ENCODE measurements at places on chromosomes 11 and 22. TPM values are rescaled to one million over a fixed set of nuclear protein-coding genes. Genes with fewer than 3 reads are reported as not detected.

The GSTT2B gene
- 13.1 TPM for polyA plus RNA-seq

The SUSD2 gene
- polyA plus RNA-seq: 13.8 TPM

The YAP1 gene
- 193 TPM for polyA plus RNA-seq

The OR51A4 gene
- not detected for polyA plus RNA-seq

GRCh38 chr11:125777309-125777708 lies 1.3 kb downstream of the PATE2 start:
- DNase-seq: no peak

GRCh38 chr11:121547574-121547973 lies 94.8 kb upstream of the SORL1-AS1 start:
- no peak for DNase-seq

GRCh38 chr22:38774496-38775166 lies 18.8 kb upstream of the SUN2 start:
- no peak for DNase-seq

DNA sequence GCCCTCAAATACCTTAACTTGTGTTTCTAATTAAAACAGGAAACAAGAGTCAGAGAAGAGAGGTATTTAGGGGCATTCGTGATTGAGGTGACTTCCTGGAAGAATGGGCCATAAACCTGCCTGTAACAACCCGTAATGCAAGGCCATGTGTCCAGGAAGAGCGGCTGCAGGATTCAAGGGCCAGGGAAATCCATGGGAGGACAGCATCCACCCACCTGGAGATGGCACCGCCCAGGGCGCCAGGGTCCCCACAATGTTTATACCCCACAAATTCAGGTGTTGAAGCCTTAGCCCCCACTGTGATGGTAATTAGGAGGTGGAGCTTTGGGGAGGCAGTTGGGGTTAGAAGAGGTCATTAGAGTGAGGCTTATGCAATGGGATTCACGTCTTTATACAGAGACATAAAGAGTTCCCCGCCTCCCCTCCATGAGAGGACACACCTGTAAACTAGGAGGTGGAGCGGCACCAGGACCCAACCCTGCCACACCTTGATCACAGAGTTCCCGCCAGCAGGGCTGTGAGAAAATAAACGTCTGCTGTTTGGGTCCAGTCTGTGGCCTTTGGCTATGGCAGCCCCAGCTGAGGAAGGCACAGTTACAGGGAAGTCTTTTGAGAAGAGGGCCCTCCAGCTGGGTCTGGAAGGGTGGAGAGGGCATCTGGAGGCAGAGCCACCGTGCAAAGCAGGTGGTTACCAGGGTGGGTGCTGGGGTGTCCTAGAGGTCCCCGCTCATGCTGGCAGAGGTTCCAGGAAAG lies 1394.3 kb downstream of the TBC1D22A start:
- DNase-seq: no peak

DNA sequence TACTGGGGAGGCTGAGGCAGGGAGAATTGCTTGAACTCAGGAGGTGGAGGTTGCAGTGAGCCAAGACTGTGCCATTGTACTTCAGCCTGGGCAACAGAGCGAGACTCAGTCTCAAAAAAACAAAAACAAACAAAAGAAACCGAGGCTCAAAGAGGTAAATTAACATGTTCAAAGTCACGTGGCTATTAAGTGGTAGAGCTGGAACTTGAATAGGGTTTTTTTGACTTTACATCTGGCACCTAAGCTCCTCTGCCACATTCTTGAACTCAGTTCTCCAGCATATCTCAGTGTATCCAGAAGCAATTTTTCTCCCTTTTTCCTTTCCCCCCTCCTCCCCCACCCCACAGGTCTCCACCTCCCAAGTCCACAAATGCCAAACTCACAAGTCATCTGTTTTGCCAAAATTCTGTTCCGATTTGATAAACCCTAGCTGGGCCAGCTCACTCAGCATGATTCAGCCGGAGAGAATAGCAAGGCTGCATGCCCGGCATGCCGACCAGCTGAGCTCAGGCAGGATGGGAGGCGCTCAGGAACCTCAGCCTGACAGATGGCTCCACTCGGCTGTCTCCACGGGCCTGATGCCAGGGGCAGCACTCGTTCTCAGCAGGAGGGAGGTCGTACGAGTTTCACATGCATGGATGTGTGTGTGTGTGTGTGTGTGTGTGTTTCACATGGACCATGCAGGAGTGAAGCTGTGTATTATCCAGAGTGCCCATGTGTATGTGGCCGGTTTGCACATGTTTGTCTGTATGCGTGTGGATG lies 63.2 kb upstream of the RRAS2 start:
- DNase-seq: peak; percentile 69

- DNase-seq: no peak
Observed at GRCh38 chr11:104623518-104623917, 274.7 kb downstream of the CASP12 start.

DNA sequence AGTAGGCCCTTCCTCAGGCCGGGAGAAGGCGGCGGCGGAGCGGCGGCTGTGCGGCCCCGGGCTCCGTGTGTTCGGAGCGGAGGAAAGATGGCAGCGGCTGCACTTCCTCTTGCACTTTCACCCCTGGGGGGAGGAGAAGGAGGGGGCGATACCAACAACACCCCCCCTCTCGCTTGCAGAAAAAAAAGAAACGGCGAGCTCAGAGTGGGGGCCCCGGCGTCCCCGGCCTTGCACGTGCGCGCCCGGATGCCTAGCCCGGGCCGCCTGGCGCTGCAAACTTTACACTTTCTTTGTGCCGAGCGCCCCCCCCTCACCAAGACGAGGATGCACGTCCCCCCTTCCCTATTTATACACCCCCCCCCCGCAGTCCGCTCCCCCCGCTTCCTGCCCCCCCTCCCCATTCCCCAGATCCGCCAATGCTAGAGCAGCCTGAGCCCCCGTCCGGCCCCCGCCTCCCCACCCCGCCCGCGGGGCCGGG lies at the start of gene PATZ1:
TSS of gene PATZ1 (minus strand) at position 92 of the 478 bp plus-strand sequence. CDS start 744 bp downstream, outside the sequence.
- DNase-seq: peak; percentile 80

DNA sequence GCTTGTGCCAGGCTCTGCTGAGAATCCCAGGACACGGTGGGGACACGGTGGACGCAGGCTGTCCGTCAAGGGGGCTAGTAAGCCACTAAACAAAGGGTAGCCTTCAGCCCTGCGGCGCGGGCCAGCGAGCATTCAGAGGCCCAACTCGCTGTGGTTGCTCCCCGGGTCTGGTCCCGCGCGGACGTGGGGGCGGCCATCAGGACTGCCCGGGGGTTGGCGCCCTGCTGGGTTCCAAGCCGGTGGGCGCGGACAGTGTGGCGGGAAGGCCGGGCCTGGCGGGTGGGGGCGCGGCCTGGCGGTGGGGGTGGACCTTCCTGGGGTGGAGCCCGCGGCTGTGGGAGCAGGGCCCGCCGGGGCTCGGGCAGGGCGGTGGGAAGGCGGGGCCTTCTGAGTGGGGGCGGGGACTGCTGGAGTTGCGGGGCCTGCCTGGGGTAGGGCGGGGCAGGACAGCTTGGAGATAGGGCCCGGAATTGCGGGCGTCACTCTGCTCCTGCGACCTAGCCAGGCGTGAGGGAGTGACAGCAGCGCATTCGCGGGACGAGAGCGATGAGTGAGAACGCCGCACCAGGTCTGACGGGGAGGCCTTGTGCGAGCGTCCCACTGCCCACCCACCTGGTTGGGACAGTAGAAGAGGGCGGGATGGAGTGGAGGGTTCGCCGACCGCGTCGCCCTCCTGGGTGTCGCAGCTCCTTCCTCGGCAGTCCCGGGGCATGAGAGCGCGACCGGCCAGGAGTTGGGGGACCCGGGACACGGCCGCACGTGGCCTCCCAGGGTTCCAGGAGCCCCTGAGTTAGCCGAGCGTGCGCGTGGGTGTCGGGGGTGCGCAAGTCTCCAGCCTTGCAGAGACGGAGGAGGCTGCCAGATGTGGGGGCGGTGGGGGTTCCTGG lies at the start of gene SERHL2:
TSS of gene SERHL2 (plus strand) at position 482 of the 887 bp plus-strand sequence. CDS start at position 547, 65 bp downstream.
- DNase-seq: peak; percentile 66

- no peak for DNase-seq
Observed at GRCh38 chr11:824942-825341, 2.8 kb upstream of the CRACR2B start.
